ENCODE measurements at places on chromosomes 2 and 18.

DNA sequence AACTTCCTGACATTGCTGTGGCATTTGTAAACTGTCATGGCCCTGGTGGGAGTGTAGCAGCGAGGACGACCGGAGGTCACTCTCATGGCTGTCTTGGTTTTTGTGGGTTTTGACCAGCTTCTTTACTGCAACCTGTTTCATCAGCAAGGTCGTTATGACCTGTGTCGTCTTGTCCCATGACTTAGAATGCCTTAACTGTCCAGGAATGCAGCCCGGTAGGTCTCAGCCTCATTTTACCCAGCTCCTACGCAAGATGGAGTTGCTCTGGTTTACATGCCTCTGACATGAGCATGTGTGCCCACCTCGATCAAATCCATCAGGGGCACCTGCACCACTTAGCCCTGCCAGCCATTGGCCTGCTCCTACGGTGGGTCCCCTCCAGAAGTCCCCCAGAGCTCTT is 32.9 kb upstream of the SLC66A3 start:
- no peak overlapping the region for H3K27ac ChIP-seq
- no peaks in the 10 kb centered on the region for H3K4me1 ChIP-seq
- DNase-seq, result no peak

- H3K27me3 ChIP-seq, result no peaks in the 10 kb centered on the region
- H3K27ac ChIP-seq, result no peak overlapping the region
- peak; percentile 74 for DNase-seq
- no peaks in the 10 kb centered on the region for H3K4me1 ChIP-seq
Measured at GRCh38 chr2:66070721-66071602, 364.0 kb upstream of the MEIS1 start.

DNA sequence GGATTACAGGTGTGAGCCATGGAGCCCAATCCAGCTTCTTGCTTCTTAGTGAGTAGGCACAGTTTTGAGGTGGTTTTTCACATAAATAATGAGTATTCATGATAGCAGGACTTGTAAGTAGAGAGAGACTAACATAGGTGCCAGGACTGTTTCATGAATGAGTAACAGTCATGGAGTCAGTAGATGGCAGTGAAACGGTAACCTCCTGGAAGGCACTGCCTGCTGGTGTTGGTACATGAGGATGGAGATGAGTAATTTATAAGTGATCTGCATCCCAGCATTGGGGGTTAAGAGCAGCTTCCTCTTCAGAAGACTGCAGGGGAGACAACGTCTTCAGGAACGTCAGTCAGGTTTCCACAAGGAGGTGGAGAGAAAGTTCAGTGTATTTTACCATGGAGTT is 143.8 kb downstream of the HAUS1 start:
- H3K27ac ChIP-seq, result no peak overlapping the region
- peaks cover 6% of the 10 kb centered on the region for H3K4me1 ChIP-seq
- no peak overlapping the region for H3K4me3 ChIP-seq
- no peak for DNase-seq
- H3K27me3 ChIP-seq, result no peaks in the 10 kb centered on the region
- H3K36me3 ChIP-seq, result no peaks in the 10 kb centered on the region

DNA sequence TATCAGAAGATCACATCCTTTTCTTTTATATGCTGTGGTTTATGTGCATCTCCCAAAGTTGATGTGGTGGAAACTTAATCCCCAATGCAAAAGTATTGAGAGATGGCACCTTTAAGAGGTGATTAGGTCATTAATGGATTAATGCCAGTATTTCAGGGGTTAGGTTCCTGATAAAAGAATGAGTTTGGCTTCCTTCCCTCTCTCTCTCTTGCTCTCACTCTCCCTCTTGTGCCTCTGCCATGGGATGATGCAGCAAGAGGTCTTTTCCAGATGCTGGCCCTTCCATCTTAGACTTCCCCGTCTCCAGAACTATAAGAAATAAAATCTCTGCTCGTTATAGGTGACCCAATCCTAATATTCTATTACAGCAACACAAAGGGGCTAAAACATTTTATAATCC is 85.0 kb downstream of the TTC27 start:
- no peak overlapping the region for H3K4me3 ChIP-seq
- H3K4me1 ChIP-seq, result no peaks in the 10 kb centered on the region
- H3K27me3 ChIP-seq, result no peaks in the 10 kb centered on the region
- no peaks in the 10 kb centered on the region for H3K36me3 ChIP-seq
- no peak for DNase-seq

GRCh38 chr2:10584843-10585475 is 104.8 kb downstream of the NOL10 start:
- H3K4me1 ChIP-seq, result peaks cover 12% of the 10 kb centered on the region
- peaks cover 9% of the 10 kb centered on the region for H3K36me3 ChIP-seq
- no peaks in the 10 kb centered on the region for H3K27me3 ChIP-seq
- no peak overlapping the region for H3K4me3 ChIP-seq

DNA sequence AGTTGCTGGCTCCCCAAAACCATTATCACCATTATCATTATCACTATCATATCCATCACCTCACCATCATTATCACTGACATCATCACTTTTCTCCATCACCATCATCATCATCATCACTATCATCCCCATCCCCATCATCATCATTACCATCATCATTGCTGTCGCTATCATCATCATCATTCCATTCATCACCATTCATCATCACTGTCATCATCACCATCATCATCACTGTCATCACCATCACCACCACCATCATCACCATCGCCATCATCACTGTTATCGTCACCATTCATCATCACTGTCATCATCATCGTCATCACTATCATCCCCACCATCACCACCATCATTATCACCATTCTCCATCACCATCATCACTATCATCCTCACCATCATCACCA is 9.0 kb downstream of the HPCAL1 start:
- no peak overlapping the region for H3K27ac ChIP-seq
- no peak overlapping the region for H3K4me3 ChIP-seq
- peaks cover 10% of the 10 kb centered on the region for H3K4me1 ChIP-seq
- H3K36me3 ChIP-seq, result peaks cover 8% of the 10 kb centered on the region
- DNase-seq, result no peak

GRCh38 chr2:150846691-150847090 is 359.2 kb upstream of the RND3 start:
- H3K4me3 ChIP-seq, result no peak overlapping the region
- H3K27me3 ChIP-seq, result no peaks in the 10 kb centered on the region
- H3K4me1 ChIP-seq, result no peaks in the 10 kb centered on the region
- DNase-seq, result no peak

DNA sequence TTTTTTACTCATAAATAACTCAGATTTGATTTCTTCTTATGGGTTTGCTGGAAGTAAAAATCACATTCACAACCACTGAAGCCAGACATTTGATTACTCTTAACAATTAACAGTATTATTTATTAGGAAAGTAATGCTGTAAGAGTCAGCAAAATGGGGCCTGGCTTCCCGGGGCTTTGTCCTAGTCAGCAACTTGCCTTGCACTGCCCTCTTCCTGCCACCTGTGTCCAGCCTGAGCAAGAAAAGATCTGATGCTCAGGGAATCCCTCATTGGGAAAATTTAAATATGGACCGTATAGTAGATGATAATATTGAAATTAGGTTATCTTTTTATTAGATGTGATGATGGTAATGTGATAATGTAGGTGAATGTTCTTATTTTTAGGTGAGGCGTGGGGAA is 30.8 kb upstream of the ACYP2 start:
- no peak overlapping the region for H3K4me3 ChIP-seq
- no peaks in the 10 kb centered on the region for H3K4me1 ChIP-seq
- no peaks in the 10 kb centered on the region for H3K36me3 ChIP-seq

DNA sequence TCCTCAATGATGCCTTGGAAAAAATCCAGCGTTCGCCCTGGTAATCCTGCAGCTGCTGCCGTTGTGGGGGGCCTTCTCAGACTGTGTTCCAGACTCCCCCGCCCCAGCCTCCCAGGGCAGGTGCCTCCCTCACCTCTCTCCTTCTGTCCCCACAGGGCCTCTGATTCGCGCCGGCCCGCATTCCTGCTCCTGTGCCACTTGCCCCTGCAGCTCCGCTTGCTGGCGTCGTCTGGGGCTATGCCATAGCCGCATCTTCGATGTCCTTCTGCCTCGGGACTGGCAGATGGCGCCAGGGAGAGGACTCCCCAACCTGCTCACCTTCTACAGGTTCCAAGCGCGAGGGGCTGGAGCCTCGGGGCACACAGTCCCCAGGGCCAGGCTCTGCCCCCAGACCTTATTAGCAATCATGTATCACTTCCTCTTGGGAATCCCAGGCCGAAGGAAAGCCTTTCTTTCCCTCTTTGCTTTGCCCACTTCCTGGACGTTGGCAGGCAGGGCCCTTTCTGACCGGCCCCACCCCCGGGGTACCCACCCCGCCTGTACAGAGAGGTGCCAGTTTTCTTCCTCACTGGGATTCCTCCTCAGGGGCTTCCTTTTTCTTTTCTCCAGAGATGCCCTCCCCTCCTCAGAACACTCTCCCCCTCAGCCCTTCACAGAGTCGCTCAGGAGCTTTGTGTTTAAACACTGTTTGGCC is 4.4 kb downstream of the SPATA3 start:
- H3K4me1 ChIP-seq, result no peaks in the 10 kb centered on the region
- no peaks in the 10 kb centered on the region for H3K27me3 ChIP-seq
- no peak overlapping the region for H3K27ac ChIP-seq

- H3K27me3 ChIP-seq, result no peaks in the 10 kb centered on the region
- H3K4me3 ChIP-seq, result no peak overlapping the region
- DNase-seq, result no peak
- H3K27ac ChIP-seq, result no peak overlapping the region
Measured at GRCh38 chr2:85812094-85812735, 58.4 kb downstream of the ATOH8 start.

- no peaks in the 10 kb centered on the region for H3K4me1 ChIP-seq
- no peaks in the 10 kb centered on the region for H3K27me3 ChIP-seq
- H3K27ac ChIP-seq, result no peak overlapping the region
- H3K36me3 ChIP-seq, result no peaks in the 10 kb centered on the region
- no peak overlapping the region for H3K4me3 ChIP-seq
- no peak for DNase-seq
Measured at GRCh38 chr18:3610813-3611212, 160.8 kb downstream of the TGIF1 start.

DNA sequence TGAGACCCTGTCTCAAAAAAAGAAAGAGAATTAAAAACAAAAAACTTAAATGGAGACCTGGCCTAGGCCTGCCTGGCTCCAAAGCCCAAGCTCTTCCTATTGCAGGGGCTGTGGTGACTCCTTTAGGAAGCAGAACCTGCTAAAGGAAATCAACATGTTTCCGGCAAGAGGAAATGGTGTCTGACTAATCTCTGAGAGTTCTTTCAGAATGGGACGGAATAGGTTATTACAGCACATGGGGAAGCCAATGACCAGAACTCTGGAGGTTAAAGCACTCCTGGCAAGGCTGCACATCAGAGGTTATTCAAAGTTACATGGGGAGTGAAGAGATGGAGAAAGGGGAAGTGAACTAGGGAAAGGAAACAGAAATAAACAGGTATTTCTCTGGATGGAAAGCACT is 21.4 kb downstream of the KIF3C start:
- H3K36me3 ChIP-seq, result no peaks in the 10 kb centered on the region
- H3K4me3 ChIP-seq, result no peak overlapping the region
- no peaks in the 10 kb centered on the region for H3K27me3 ChIP-seq
- H3K4me1 ChIP-seq, result no peaks in the 10 kb centered on the region
- H3K27ac ChIP-seq, result no peak overlapping the region

DNA sequence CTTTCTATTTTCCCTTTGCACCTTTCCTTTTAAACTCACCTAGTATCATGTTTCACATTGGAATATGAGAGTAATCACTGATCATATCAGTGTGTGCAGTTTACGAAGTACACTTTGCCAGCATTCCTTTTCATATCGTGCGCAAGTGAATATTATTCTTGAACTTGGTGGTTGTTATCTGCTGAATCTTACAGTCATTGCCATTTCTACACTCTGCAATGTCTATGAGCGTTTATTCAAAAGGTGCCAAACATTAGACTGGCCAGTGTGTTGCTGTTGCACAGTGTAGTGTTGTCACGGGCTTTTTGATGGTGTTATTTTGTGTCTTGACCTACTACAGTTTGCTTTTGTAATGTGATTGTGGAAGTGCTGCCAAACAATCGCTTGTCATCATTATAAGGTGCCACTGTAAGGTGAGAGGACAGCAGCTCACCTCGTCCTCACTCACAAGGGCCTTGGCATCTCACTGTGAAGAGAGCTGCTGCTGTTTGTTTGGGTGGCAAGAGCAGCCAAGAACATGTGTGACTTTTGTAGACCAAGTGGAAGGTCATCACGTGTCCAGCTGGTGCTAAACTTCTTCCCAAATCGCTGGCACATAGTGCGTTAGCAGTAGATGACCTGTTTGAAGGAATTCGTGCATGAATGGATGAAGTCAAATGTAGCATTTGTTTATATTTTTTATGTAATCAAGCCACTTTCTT is 113.3 kb downstream of the MYO1B start:
- H3K4me3 ChIP-seq, result no peak overlapping the region
- H3K36me3 ChIP-seq, result no peaks in the 10 kb centered on the region
- no peak overlapping the region for H3K27ac ChIP-seq
- peaks cover 7% of the 10 kb centered on the region for H3K4me1 ChIP-seq

DNA sequence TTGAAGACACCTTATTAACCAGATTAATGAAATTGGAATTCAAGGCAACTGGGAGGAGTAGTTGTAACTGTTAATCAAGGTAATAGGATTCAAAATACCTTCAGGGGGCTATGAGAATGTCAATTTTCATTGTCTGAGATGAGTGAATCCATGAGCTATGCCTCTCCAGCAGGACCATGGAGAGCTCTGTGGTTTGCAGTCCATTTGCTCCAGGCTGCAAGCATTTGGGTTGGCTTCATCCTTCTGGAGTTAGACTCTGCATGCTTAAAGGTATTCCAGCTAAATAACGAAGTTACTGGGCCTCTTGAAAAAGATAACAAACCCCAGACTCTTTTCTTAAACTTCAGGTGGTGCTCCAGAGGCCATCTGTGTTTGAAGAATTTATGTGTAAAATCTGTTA is 207.1 kb upstream of the SLC8A1 start:
- H3K36me3 ChIP-seq, result no peaks in the 10 kb centered on the region
- H3K27ac ChIP-seq, result no peak overlapping the region
- peak; percentile 72 for DNase-seq
